ENCODE measurements at places on chromosomes 6 and 20.
A peak's percentile ranks its signal among the peaks of the same experiment; 100 is the strongest.

DNA sequence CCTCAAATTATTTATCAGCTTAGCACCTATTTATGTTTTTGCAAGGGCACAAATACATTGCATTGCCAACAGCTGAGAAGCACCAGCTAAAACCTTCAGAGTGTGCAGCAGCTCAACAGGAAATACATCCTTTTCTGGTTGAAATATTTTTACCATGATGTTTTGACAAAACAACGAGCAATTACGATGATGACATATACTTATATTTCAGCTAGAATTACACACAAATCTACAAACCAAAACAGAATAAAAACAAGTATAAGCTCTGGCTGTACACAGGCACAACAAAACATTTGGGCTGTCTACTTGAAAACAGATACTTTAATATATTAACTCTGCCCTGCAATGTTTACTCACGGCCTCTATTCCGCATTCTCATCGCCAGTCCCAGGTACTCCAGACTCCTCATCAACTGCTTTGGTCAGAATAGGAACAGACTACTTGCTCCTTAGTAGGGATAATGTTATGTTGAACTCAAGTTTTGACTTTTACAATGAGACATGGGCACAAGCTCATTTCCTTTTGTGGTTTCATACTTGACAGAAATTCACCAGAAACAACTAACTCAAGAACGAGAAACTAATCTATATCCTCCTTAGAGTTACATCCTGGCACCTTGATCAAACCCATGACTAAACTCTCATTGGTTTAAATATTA, 377.6 kb downstream of the ESR1 start:
- DNase-seq = no peak

GRCh38 chr6:165497472-165497871, 165.6 kb downstream of the PDE10A start:
- DNase-seq = no peak

DNA sequence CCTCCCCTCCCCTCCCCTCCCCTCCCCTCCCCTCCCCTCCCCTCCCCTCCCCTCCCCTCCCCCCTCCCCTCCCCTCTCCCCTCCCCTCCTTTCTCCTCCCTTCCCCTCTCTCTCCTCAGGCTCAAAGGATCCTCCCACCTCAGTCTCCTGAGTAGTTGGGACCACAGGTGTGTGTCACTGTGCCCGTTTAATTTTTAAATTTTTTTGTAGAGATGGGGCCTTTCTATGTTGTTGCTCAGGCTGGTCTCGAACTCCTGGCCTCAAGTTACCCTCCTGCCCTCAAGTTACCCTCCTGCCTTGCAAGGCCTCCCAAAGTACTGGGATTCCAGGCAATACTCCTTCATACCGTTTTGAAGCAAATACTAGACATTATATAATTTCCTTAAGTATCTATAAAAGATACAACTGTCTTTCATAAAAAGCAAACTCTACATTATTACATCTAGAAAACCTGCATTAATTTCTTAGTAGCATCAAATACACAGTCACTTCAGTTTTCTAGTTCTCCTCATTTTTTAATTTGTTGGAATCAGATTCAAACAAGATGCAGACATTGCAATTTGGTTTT, 39.8 kb downstream of the NCOA3 start:
- no peak for DNase-seq

- peak; percentile 9 for DNase-seq
Observed at GRCh38 chr20:10949930-10950783, 276.4 kb upstream of the JAG1 start.
